Head of caudate nucleus (tissue), 42 donors: ENCODE measurements at places on chromosomes 3 and 15.

DNA sequence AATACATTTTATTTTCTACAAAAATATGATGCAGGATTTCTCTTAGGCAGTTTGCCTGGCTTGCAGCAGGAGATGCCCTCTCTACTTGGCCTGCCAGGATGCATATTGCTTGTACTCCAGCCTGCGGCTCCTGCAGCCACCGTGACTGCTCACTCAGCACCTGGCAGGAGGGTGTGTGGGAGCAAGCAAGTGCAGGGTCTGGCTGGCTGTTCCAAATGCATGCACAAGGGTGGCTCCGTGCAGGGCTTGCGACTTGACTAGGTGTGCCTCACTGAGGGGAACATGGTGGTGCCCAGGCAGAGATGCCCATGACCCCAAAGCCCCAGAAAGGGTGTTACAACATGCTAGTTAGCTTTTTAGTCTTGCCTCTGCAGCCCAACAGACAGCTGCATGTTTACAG lies 1240.2 kb upstream of the ALCAM start:
- DNase-seq, result no peak

- DNase-seq, result no peak
These were observed 99.2 kb upstream of the TMC3 start for GRCh38 chr15:81473177-81473576.

- DNase-seq, result no peak
These were observed 127.0 kb downstream of the TFDP2 start for GRCh38 chr3:142022381-142022780.

GRCh38 chr3:134666466-134666865 lies 15.6 kb upstream of the KY start:
- no peak for DNase-seq

- DNase-seq, result no peak
These were observed 257.2 kb downstream of the RBMS3 start for GRCh38 chr3:29537889-29538609.

- no peak for DNase-seq
These were observed 3.2 kb downstream of the EHHADH start for GRCh38 chr3:185250653-185251052.

DNA sequence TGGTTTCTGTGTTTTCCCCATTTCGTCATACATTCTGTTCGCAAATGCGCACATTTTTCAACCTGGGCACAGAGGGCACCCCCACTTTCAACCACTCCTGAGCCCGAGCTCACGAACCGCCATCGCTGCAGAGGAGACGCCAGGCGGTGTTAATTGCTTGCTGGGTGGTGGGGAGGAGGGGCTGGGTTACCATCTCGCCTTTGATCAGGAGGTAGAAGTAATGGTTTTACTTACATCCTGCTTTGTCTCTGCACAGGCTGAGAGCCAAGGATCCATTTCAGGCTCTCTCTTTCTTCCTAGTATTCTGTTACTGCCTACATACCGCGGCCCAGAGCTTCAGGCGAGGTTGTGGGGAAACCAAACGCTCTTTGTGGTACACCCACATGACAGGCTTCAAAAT lies 177.3 kb upstream of the WNT5A start:
- DNase-seq, result no peak

- DNase-seq, result no peak
These were observed 381.2 kb upstream of the TBL1XR1 start for GRCh38 chr3:177578488-177578887.

DNA sequence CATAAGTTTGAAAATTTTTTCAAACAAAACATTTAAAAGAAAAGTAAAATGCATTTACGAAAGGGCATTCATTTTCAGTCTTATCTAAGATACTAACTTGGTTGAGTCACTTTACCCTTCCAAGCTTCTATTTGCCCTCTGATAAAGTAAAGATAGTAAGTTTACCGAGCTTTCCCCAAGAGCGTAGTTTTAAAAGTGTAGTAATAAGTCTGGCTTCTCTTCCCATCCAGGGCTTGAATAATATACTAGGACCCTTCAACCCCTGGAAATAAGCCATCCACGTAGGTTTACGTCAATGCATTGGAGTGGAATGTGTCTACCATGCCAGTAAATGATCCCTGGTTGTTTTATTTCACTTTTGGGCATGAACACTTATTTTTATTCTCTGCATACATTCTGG lies 608.3 kb downstream of the NTRK3 start:
- no peak for DNase-seq

GRCh38 chr3:65922441-65922840 lies 116.3 kb downstream of the MAGI1 start:
- no peak for DNase-seq

DNA sequence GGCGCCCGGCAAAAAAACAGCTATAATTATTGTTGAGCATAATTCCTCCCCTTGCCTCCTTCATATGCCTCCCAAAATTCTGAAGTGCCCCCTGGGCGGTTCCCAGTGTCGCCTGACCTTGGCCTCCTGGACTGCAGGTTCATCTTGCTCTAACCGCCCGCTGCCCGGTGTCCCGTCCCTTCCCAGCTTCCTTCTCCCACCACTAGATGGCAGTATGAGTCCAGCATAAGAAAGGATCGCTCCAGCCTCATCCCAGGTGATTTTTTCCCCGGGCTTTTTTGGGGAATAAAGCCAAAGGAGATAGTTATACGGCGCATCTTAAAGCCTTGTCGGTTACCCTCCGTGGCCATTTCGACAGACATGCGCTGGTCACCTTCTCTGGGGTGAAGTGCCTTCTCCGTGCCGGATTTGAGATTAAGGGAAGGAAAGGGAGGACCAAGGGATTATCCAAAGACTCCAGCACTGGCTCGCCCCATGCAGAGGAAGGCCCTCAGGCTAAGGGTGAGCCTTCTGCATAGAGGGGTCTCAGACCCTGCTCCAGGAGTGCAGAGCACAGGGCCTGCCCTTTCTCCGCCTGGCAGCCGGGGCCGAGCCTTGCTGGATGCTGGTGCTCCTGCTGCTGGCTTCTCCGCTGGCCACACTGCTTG lies 45.8 kb upstream of the TRA2B start:
- DNase-seq, result peak; percentile 85

- DNase-seq, result no peak
These were observed 89.4 kb upstream of the ANKRD34C start for GRCh38 chr15:79193103-79193502.

GRCh38 chr3:94098452-94098851 lies 35.6 kb downstream of the NSUN3 start:
- no peak for DNase-seq

- DNase-seq, result no peak
These were observed 6.3 kb downstream of the RBM15B start for GRCh38 chr3:51397392-51397791.

DNA sequence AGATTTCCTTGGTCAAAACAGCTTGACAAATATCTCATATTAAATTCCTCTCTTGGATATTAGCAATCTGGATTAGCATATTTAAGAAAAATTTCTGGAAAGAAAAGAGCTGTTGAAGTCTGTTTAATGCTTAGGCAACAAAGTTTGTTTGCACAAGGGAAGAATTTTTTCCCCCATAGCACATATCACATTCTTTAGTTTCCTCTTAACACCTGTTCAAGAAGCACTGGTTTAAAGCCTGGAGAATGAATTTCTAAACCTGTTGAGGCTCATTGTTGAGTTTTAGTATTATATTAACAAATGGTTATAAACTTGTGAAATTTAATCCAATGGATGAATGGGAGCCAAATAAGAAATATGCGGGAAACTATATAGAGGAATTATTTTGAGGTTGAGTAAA lies 41.5 kb downstream of the NLGN1 start:
- no peak for DNase-seq
